Right lobe of liver (tissue), 6 donors: ENCODE measurements at places on chromosomes 16 and 17. TPM values are rescaled to one million over a fixed set of nuclear protein-coding genes. Genes with fewer than 3 reads are reported as not detected.

Gene EVPLL
- total RNA-seq, result 1.4 TPM

Gene MEFV
- 0.74 TPM for total RNA-seq

Gene CA7
- not detected for total RNA-seq

Gene MYLK3
- total RNA-seq, result 0.22 TPM

Gene RAPGEFL1
- 5.2 TPM for total RNA-seq

Gene RNF222
- not detected for total RNA-seq
